MM.1S (cell line): ENCODE measurements at places on chromosomes 16 and 17.

DNA sequence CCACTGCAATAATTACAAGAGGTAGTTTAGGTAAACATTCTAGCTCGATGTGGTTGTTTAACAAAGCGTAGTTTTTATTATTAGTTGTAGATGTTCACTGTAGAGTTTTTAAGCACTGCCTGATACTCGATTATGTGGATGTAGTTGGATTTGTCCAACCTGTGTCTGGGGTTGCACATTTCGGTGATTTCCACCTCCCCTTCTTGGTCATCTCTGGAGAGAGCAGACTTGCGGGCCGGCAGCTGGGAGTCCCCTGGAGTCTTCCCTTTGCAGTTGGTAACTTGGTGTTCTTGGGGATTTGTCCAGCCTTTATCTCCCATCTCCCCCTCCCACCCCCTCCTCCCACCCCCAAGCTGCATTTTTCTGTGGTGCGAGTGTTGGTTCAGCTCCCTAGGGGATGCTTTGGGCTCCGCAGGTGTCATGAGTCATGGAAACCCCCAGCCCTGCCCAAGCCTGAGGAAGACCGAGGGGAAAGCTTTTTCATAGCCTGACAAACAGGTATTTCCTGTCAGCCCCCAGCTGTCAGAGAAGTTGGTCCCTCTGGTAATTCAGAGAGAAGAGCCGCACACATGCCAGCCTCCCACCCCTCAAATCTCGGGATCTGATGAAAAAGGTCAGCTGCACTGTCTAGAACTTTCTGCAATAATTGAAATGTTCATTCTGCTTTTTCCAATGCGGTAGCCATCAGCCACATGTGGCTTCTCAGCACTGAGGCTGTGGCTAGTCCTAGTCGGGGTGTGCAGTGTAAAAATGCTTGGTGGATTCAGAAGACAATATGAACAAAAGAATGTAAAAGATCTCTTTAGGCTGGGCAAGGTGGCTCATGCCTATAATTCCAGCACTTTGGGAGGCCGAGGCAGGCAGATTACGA lies 50.3 kb downstream of the KSR1 start:
- no peak for DNase-seq

GRCh38 chr17:44451832-44452231 lies 51.4 kb downstream of the GPATCH8 start:
- DNase-seq = no peak

- peak; percentile 39 for DNase-seq
These were observed 3.4 kb downstream of the MAP3K14 start for GRCh38 chr17:45313421-45313771.

DNA sequence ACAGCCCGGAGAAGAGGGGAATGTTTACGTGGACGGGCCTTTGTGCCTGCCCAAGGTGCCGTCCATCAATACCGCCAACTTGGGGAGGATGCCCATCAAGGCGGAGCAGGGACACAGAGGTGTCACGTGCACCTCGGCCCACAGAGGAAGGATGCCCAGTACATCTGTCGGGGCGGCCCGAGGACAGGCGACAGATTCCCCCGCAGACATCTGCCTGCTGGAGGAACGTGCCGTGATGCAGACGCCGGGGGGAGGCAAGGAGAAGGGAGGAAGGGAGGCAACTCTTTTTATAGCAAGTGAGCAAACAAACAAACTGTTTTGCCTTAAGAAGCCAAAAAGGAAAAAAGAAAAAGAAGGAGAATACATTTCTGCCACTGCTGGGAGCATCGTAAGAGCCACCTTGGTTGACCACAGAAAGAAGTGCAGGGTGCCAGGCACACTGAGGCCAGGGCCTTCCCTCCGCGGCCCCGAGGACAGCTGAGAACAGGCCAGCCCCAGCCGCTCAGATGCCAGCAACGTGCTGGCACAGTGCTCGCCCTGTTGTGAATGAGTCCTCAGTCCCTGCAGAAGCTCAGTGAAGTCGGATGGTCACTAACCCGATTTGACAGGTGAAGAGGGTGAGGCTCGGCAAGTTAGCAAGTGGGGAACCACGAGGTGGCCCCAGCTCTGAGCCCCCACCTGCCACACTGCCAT lies 146.4 kb downstream of the RBFOX3 start:
- no peak for DNase-seq

DNA sequence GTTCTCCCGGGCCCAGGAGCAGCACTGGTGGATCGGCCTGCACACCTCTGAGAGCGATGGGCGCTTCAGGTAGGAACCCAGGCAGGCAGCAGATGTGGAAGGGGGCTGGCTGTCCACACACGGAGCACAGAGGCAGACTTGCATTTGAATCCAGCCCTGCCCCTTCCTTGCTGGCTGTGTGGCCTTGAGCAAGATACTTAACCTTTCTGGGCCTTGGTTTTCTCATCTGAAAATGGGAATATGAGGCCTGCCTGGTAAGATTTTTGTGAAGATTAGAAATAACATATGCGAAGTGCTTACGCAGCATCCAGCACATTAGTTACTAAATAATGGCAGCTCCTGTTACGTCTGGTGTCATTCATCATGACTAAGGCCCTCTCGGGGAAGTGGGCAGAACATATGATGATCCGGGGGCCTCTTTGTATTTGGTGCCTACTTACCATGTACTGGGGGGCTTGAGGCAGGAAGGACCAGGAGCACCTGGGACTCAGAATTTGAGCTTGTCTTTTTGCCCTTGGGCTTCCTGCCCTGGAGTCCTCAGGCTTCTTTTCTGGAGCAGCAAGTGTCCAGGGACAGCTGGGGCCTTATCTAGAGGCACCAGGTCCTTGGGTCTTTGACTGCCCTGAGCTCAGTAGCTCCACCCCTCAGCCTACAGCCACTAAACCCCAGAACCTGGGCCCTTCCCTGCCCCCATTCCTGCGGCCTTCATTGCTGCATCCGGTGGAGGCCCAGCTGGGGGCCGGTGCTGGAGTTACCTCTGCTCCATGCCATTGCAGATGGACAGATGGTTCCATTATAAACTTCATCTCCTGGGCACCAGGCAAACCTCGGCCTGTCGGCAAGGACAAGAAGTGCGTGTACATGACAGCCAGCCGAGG lies 53.8 kb downstream of the MRC2 start:
- no peak for DNase-seq

- no peak for DNase-seq
These were observed 46.0 kb downstream of the YPEL2 start for GRCh38 chr17:59377410-59377809.

DNA sequence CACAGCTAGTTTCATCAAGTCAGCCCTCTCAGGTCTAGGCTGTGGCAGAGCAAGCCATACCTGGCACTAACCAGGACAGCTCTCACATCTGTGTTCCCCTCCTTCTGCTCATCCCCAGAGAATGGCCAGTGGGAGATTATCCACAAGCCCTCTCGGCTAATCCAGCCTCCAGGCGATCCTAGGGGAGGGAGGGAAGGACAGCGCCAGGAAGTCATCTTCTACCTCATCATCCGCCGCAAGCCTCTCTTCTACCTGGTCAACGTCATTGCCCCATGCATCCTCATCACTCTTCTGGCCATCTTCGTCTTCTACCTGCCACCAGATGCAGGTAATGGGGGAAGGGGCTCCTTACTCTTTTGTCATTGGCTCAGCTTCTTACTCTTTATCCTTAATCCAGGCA lies 3.6 kb downstream of the CHRNB1 start:
- DNase-seq = no peak

GRCh38 chr16:83627996-83628395 lies 179.8 kb upstream of the HSBP1 start:
- DNase-seq = no peak

DNA sequence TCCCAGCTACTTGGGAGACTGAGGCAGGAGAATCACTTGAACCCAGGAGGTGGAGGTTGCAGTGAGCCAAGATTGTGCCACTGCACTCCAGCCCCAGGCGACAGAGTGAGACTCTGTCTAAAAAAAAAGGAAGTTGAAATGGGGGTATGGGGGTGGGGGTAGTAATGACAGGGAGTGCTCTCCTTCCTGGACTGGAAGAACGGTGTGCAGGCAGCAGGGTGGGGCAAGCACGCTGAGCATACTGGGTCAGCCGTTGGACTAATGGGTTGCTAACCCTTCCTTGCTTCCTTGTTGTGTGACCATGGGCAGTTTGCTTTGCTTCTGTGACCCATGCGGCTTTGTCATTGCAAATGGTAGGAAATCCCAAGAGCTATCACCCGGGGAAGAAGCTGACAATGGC lies 16.5 kb downstream of the KATNIP start:
- no peak for DNase-seq
